Pons (tissue), 1 donor: ENCODE measurements at places on chromosomes 4 and X.
A peak's percentile ranks its signal among the peaks of the same experiment; 100 is the strongest.

- DNase-seq = no peak
Measured at GRCh38 chrX:10545882-10546281, 74.5 kb downstream of the MID1 start.

DNA sequence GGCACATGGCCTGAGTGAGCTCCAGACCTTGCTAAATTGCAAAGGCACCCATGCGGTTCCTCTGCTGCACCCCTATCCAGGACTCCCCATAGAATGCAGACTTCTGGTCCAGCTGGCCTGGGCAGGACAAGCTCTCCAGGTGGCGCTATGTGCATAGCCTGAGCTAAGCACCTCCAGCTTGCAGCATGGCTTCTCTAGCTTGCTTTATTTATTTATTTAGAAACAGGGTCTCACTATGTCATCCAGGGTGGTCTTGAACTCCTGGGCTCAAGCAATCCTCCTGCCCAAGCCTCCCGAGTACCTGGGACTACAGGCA lies 5.5 kb upstream of the WFS1 start:
- DNase-seq = no peak

DNA sequence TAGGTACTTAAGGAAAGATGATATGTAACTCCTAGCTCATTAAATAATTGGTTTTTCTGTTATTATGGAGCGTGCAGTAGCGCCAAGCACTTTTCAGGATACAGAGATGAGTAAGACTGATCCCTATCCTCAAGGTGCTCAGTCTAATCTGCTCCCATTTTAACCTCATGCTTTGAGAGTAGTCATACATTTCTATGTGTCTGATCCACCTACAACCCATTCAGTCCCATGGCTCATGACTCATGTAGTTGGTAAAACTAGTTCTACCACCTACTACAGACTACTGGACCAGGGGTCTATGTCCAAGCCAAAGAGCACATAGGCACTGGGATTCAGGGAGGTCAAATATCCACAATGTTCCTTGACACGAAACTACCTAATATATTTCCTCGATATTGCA lies 60.8 kb downstream of the TMEM154 start:
- DNase-seq = no peak

GRCh38 chr4:70533211-70533610 lies 14.8 kb downstream of the AMTN start:
- no peak for DNase-seq

GRCh38 chr4:57249083-57249482 lies 138.9 kb upstream of the IGFBP7 start:
- no peak for DNase-seq

GRCh38 chr4:69951602-69952001 lies 13.9 kb downstream of the CSN2 start:
- DNase-seq = no peak

GRCh38 chr4:109574443-109574850 lies 14.4 kb downstream of the MCUB start:
- DNase-seq = no peak

DNA sequence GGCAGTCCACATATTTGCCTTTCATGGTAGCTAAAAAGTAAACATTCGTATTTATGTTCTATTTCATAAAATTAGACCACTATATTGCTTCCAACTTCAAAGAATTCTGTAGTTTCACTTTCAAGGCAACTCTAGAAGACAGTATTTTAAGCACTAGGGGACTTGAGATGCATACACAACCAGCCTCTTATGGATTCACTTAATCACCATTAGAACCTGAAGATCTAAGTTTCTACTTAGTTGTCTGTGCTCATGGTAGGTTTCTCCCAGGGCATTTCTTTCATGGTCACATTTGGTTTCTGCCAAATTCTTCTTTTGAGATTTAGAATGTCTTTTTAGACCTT lies 209.9 kb upstream of the HCCS start:
- DNase-seq = no peak

- DNase-seq = no peak
Measured at GRCh38 chrX:107429090-107429489, 20.4 kb upstream of the FRMPD3 start.

- DNase-seq = peak; percentile 82
Measured at GRCh38 chr4:121900132-121900983, 30.1 kb upstream of the BBS7 start.
